ENCODE measurements at places on chromosomes 16 and 17.
A peak's percentile ranks its signal among the peaks of the same experiment; 100 is the strongest.

- DNase-seq = no peak
Observed at GRCh38 chr17:47207143-47208067, 1.7 kb upstream of the MYL4 start.

- DNase-seq = no peak
Observed at GRCh38 chr17:57554826-57555635, 190.1 kb downstream of the CCDC182 start.

DNA sequence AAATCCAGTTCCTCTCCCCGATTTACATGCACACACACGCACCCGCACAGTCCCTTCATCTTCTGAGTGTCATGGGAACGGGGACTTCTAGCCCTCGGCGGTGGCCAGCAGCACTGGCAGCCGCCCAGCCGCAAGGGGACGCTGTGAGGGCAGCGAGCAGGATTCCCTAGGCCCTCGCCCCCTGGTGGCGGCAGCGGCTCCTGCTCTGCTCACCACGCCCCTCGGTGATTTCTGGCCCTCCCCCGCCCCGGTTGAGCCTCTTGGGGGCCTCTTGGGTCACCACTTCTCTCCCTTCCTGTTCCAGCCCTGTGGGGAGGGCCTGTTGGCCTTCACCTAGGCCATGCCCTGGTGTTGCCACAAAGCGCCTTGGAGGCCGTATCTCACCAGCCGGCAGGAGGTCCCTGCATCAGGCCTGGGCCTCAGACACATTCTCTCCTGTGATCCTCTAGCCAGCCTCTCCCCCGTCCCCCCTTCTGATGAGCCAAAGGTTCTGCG lies 75.2 kb upstream of the KSR1 start:
- DNase-seq = peak; percentile 84

DNA sequence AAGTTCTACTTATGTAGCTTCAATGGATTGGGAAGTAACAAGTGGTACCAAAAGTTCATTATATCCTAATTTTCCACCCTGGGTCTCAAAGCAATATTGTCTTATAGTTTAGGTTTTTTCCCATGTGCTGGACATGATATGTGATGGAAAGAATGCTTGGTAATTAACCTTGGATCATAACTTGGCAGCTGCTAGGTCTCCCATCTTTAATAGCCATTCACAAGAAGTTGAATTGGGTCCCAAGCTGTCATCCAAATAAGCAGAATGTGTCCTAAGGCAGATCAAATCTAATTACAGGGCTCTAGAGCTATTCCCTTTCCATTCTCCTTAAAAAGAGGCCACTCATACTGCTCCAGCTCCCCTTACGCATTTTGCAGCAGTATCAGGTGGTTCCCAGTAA lies 44.7 kb upstream of the KCNJ16 start:
- DNase-seq = no peak

- DNase-seq = peak; percentile 25
Observed at GRCh38 chr16:71230122-71230845, at the start of gene HYDIN. Gene HYDIN (minus strand): TSS chr16:71230722. CDS start chr16:71186895, 43,827 bp downstream.
